ENCODE measurements at places on chromosomes 5 and 9. TPM values are rescaled to one million over a fixed set of nuclear protein-coding genes. Genes with fewer than 3 reads are reported as not detected.

SPATA31D3 gene
- total RNA-seq = not detected

PTTG1 gene
- total RNA-seq = 235 TPM

IL4 gene
- total RNA-seq = not detected

DNAH5 gene
- total RNA-seq = 0.30 TPM

CAMK4 gene
- 67.3 TPM for total RNA-seq

CDH6 gene
- total RNA-seq = 1.8 TPM

CER1 gene
- total RNA-seq = not detected

Measured in A375 (cell line).